CD4-positive, alpha-beta memory T cell (primary cell): ENCODE measurements at places on chromosomes 3 and 15. TPM values are rescaled to one million over a fixed set of nuclear protein-coding genes. Genes with fewer than 3 reads are reported as not detected.

Gene SPATA12
- not detected for polyA plus RNA-seq

DNA sequence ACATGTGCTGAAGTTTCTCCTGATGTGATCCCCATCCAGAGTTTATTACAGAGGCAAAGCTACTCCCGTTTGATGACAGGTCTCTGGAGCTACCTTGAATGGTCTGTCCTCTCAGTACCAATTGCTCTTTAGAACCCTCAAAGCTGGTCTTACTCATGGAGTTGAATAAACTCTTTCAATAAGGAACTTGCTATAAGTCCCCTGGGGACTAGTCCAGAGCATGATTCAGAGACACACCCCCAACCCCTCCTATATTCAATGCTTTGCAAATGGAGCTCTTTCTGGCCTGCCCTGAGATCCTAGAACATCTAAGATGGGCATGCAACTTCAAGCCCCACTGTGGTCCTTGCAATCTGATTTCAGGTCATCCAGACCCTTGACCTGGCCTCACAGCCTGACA is 23.9 kb upstream of the TPM1 start:
- no peak for DNase-seq

- no peak for DNase-seq
These were observed 52.4 kb upstream of the GNB4 start for GRCh38 chr3:179503640-179504039.

DNA sequence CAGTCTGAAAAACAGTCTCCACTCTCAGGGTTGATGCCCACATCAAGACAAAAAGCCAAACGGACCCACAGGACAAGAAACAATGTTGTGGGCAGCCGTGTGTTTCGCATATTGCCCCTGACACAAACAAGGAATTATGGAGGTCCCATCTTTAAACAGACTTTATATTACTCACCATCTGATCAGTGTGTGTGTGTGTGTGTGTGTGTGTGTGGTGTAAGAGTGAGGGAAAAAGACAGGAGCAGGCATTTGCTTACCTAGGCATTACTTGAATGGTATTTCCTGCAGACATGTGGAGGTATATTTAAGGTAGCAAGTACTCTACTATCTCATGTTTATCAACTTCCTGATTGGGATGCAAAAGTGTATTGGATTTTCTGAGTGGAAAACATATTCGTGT is 136.3 kb downstream of the TMCO5A start:
- no peak for DNase-seq

DNA sequence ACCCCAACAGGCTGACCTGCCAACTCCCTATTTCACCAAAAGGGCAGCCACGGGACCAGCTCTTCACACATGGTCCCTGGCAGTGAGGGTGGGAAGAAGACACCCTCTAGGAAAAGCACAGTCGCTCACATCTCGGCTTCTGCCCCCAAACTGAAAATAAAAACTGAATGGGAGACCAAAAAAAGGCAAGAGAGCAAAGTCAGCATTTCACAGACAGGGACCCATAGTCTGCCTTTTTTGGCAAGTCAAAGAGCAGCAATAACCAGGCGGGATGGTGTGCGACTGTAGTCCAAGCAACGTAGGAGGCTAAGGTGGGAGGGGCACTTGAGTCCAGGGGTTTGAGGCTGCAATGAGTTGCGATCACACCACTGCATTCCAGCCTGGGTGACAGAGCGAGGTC is 154.1 kb downstream of the ADAMTS17 start:
- DNase-seq = no peak

DNA sequence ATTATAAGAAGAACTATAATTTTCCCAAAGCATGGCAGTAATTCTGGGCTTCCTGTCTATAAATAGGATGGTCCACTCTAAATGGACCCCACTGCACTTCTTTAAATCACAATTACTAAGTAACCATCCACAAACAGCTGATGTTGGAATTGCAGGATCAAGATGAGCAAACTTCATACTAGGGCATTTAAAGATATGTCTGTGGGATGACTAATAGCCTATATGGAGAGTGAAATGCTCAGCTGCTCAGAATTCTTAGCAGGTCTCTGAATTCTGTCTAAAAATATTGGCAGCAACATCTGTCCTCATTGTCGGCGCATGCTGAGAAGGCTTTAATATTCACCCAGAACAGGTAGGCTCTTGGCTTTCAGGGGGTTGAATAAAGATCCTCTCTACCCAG is 140.4 kb downstream of the SATB1 start:
- no peak for DNase-seq

DNA sequence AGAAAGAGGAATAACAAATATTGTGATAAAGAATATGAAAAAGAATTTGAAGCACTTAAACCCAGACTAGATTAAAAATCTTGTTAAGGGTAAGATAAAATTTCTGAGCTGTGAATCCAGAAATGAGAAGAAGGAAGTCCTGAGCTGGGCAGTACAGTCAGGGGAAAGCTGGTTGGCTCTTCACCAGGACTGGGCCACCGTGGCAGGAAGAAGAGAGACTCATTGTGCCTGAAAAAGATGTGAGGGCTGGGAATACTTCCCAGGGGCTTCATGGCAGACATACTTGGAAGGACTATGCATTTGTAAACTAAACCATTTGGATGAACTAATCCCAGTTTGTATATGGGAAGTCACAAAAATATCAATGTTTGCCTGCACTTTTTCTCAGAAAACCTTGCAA is 28.5 kb upstream of the MYO5C start:
- no peak for DNase-seq

DNA sequence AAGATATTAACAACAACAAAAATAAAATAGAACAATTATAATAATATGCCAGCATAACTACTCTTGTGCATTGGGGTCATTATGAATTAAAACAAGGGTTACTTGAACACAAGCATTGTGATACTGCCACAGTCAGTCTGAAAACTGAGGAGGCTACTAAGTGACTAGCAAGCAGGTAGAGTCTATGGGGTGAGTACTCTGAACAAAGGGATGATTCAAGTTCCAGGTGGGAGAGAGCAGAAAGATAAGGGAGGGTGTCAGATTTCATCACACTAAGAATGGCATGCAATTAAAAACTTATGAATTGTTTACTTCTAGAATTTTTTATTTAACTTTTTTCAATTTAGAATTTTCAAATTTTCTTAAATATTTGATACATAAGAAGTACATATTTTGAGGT is 754.4 kb upstream of the GOLIM4 start:
- DNase-seq = no peak
